CD4-positive, alpha-beta T cell treated with Interferon gamma for 1 hour (primary cell): ENCODE measurements at places on chromosomes 12 and 14.

DNA sequence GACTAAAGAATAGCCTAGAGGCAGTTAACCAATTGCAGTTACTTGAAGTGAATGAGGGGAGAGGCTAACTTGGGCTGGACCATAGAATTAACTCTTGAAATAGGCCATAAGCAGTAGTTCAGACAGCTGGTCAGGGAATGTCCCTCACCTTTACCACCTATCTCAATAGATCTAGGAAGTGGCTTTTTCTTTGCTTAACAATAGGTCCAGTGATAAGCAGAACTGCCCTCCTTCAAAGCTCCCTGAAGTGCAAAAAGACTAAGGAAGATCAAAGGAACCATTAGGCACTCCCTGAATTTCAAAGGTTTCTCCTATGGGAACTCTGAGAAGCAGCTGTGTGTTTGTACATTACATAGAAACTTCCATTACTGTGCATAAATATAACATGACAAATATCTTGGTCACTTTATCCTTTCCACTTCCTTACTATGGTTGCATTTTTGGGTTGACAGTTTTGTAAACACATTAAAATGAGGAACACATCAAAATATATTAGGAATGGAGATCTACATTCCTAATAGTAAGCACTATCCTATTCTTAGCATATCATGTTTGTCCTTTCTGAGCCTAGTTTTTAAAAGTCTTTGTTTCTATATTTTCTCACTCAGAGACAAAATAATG, 7.2 kb upstream of the NAA30 start:
- no peak for DNase-seq

- DNase-seq = no peak
Observed at GRCh38 chr12:104469066-104469465, 12.3 kb downstream of the CHST11 start.

DNA sequence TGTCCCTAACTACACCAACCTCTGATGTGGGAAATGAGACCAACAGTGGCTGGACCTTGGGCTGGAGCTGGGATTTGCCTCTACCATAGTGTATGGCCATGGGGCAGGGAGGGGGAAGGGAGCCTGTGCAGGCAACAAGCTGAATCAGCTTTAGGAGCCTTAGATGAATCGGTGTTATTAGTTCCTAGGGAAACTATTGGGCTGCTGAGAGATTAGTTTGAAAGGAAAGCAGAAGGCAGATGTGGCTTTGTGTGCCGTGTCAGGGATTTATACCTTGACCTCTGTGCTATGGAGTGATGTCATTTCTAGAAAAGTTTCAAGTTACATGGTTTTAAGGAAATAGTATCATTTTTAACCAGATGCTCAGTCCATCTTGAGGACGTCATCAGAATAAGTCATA, 19.5 kb upstream of the GAS2L3 start:
- DNase-seq = no peak

DNA sequence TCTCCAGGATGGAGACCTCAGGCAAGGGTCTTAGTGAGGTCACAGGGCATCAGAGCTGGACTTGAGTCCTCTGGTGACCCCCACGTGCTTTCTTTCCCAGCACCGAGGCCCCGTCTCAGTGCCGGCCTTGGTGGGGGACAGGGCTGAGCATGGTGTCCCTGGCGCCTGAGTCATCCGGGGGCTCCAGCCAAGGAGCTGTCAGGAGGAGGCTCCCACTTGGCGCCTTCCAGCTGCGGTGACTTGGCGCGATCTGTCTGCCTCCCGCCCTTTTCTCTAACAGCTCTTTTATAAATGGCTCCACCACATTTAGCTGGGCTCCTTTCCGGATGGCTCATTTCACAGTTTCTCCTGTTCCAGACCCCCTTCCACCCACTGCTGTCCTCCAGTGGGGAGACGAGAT, 60.4 kb downstream of the PRMT8 start:
- no peak for DNase-seq

DNA sequence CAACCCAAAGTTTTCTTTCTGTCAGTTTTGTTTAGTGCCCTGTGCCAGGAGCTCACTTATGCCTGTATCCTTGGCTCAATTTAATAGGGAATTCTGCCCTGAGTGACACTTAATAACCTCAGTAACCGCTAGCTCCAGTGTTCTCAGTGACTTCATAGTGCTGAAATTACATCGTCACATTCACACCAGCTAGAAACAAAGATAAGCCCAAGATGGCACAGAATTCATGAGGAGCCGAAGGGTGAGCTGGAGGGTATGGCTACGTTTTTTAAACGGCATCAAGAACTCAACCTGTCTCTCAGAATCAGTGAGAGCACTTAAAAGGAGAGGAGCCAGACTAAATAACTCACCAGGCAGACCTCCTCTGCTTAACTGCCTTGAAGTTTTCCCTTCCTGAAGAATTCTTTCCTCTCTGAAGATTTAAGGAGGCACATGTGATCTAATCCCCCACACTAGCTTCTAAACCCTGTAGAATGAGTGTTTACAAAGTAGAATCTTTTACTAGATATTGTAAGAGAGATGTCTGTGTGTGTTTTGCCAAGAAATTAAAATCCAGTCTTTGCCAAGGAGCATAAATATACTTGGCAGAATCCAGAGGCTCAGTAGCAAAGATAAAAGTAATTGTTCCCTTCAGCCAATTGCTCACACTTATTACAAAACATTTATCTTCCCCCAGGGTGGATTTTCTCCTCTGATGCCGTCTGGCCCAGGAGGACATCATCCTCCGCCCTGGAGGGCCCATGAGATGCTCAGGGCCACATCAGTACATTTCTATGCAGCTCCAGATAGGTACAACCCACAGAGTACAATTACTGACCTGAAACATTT, 37.3 kb downstream of the PTGER2 start:
- no peak for DNase-seq

DNA sequence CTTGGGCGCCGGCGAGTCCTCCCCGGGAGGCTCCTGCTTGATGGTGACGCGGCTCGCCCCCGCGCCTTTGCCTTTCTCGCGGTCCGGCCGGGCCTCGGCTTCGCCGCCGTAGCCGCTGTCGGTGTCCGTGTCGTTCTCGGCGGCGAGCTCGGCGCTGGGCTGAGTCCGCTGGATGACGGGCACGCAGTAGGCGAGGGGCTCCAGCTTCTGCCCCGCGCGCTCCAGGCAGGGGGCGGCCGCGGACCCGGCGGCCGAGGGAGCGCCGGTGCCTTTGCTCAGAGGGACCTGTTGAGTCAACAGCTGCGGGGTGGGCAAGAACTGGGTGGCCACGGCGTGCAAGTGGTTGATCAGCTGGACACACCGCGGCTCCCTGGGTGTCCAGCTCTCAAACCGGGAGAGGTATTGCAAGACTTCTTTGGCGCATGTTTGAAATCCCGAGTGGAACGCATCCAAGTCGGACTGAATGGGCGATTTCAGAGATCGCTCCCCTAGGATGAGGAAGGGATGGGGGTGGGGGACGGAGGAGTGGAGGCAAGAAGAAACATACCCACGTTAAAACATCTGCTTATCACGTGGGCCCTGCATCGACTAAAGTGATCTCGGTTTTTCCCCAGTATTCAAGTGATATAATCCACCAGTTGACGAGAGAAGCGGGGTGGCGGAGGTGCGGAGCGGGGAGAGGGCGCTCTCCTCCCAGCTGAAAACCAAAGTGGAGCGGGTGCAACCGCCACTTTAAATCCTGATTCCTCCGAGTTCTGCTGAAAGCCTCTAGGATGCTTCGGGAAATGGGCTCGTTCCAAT, 2.0 kb downstream of the BHLHE41 start:
- DNase-seq = peak; percentile 24

DNA sequence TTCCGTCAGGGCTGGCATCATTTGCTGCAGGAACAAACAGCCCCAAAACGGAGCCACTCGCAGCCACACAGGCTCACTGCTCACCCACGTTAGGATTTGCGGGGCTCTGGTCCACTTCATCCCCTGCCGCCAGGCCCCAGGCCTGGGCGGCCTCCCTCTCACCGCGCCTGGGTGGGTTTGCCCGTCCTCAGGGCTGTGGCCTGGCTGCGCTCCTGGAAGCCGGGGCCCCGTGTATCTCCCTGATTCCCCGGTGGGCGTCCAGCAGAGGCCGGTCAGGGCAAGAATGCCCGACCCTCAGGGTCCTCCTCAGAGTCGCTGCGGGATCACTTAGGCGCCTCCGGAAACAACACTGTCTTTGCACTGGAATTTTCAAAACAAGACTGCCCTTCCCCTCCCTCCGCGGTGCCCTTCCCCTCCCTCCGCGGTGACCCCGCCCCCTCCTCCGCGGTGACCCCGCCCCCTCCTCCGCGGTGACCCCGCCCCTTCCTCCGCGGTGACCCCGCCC, 15.7 kb upstream of the FBRSL1 start:
- DNase-seq = no peak

DNA sequence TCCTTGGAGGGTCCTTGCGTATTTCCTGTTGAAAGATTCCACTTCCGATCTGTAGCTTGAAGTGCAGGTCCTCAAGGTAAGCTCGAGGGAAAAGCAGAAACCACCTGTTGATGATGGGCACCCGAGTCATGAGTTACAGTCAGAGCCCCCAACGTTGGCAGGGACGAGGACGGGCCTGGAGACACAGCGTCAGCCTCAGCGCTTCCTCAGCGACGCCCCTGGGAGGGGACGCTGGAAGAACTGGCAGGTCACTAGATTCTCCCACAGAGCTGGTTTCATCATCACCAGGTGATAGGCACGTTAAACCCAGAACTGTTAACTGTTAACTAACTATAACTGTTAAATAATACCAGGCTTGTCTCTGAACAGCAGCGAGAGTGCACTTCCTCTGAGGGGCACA, 101.8 kb downstream of the TNFAIP2 start:
- DNase-seq = no peak

- DNase-seq = no peak
Observed at GRCh38 chr12:39354955-39355354, 88.0 kb downstream of the KIF21A start.

- DNase-seq = no peak
Observed at GRCh38 chr12:55694651-55695050, 13.1 kb downstream of the ITGA7 start.

GRCh38 chr12:30533558-30534265, 162.0 kb downstream of the IPO8 start:
- DNase-seq = no peak
